ENCODE measurements at places on chromosomes 5 and 9.

- no peak for DNase-seq
Observed at GRCh38 chr5:171168171-171168570, 140.9 kb upstream of the TLX3 start.

DNA sequence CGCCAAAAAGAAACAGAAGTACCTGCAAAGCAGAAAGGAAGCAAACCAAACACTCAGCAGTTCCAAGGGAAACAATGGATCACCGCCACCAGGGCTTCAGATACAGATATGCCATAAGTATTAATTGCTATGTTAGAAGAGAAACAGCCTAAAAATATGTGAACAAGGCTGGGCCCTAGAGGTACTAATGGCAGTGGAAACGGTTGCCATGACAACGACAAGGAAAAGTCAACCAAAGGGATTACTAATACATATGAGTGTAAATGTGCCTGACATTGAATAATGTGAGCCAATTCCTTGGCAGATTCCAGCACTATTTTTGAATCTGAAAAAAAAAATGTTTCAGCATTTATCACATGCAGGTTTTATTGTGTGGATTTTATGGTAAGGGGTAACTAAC lies 75.0 kb downstream of the CAVIN4 start:
- DNase-seq: no peak

DNA sequence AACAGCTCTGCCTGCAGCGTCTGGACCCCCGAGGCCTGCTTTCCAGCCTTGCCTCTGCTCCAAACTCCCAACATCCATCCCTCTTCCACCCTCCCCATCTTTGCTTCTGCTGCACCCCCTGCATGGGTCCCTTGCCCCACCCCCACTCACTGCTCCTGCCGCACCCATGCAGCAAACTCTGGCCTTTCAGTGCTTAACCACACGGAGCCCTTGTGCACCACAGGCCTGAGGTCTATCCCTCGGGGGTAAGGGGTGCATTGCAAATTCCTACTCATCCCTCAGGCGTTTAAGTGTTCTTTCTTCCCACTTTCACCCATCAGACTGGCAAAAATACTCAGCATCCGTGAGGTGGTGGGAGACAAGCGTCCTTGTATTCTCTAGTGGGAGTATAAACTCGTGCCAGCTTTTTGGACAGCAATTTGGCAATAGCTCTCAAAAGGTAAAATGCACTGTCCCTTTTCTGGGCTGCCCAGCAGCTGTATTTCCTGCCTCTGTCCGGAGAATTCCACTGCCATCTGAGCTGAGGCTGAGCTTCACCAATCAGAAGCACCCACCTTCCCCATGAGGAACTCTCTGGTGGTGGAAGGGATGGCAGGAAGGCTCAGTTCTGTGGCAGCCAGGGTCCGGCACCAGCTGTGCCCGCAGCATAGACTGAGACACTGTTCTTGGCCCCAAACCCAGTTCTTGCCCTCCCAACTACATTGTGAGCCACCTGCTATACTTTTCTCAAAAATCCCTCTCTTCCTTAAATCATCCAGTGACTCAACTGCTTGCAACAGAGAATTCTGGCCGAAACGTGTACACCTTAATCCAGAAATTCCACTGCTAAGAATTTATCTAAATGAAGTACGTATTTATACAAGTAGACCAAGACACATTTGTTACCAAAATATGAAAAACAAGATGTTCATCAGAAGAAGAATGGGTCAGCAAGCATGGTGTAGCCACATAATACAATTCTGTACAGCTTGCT lies 15.0 kb downstream of the PSMB7 start:
- DNase-seq: no peak

DNA sequence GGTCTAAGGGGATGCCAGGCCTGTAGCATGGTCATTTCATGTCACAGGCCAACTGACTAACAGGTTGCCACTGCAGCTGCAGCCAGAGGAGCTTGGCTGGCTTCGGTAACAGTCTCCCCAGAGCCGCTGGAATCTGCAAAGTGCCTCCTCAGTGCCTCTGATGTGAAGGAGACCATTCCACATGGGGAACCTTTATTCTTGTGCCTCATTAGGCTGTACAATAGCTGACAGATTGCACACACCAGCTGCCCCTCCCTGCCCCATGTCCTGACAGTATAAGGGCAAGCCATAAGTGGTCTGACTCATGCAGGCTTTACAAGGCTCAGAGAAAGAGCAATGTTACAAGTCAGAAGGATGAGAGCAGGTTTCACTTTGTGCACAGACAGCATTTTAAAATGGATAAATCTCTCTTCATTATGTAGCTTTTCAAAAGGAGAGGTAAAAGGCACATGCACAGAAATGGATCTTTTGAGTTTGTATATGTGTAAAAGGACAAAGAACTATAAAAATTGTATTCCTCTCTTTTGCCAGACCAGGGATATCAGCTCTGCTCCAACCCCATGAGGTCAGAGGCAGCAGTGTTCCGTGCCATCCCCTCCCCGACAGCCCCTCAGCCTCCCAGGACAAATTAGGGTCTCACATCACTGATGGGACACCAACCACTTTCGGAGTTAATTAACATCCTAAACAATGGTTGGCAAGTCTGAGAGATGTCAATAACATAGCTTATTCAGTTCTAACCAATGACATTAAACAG lies 467.8 kb downstream of the TMEM232 start:
- peak; percentile 26 for DNase-seq

GRCh38 chr9:36941441-36941840 lies 92.6 kb downstream of the PAX5 start:
- DNase-seq: no peak

GRCh38 chr5:95445995-95446394 lies 54.8 kb downstream of the FAM81B start:
- DNase-seq: peak; percentile 56

DNA sequence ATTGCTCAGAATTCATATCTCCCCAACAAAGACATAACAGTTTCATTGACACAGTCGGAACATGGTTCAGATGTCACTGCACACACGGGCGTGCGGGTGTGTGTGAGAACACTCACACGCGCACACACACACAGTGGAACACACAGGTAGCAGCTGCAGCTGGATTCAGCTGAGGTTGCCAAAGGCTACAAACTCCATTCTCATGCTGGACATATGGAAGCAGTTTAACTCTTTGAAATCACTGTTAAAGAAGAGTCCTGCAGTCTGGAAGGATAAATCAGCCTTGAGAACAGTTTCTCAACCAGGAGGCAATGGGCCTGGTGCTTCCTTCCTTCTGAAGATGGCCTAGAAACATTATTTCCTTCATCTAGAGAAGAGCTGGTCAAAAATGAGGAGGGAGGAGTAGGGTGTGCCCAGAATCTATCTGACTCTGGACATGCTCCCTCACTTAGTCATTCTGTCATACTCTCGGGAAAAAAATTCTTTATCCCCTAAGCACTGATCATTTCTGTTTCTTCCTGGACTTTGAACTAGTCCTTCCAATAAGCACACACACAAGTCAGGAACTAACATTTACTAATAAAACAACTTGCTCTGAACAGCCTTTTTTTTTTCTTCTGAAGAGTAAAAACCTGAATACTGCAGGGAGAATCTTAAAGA lies 160.6 kb downstream of the ZDHHC21 start:
- DNase-seq: no peak

GRCh38 chr5:73205305-73205704 lies 32.3 kb downstream of the TMEM174 start:
- no peak for DNase-seq

DNA sequence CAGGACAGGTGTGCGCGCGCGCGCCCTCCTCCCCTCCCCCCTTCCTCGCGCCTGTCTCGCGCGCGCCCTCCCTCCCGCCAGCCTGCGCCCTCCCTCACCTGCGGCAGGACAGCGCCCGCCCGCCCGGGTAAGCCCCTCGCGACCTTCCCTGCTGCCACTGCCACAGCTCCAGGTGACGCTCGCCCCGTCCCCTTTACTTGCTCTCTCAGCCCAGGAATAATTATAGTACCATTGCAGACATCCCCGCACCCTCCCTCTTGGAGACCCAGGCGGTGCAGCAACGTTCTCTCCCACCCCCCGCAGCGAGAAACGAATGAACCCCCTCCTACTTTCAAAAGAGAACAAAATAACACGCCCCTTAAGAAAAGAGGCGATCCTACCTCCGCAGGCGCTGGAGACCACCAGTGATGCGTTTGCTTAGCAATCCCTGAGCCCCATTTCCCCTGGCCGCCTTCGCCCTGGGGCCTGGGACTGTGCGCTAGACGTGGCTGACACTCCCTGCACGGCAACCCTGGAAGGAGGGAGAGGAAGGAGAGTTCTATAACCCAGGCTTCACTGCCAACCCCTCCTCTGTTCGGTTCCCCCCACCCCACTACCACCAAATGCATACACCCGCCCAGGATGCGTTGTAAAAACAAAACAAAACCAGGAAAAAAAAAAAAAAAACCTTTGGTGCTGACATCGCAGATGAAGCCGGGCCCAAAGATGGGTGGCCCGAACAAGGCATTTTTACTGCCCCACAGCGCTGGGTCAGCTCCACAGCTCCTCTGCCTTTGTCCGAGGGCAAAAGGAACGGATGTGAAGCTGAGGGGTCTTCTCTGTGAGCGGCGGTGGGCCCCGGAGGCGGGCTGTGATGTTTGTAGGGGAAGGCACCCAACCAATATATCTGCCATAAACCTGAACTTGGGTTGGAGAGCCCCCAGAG lies 5.6 kb upstream of the PURA start:
- DNase-seq: no peak

DNA sequence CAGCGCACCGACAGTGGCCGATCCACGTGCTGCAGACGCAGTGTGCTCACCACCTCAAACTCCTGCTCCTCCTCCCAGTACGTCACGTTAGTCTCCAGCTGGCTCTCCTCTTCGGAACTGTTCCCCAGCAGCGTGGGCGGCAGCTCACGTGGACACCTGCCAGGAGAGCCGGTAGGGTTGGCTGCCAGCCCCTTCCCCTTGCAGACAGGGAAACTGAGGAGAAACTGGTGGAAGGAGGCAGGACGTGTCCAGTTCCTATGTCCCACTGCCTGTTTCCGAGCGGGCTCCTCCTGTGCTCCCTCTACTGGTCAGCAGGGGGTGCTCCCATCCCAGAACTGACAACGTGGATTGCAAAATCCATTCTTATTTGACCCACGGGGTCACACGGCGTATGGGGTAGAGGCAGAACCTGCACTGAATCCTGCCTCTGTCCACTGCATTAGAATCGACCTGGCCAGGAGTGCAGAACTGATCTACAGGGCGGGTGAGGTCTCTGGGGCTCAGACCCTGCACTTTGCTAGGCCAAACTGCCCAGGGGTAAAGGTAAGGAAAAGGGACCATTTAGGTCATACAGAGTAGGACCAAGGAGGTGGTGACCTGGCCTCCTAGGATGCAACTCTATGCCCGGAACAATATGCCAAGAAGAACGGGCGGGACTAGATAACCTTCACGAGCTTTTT lies 25.7 kb downstream of the PDGFRB start:
- DNase-seq: no peak

DNA sequence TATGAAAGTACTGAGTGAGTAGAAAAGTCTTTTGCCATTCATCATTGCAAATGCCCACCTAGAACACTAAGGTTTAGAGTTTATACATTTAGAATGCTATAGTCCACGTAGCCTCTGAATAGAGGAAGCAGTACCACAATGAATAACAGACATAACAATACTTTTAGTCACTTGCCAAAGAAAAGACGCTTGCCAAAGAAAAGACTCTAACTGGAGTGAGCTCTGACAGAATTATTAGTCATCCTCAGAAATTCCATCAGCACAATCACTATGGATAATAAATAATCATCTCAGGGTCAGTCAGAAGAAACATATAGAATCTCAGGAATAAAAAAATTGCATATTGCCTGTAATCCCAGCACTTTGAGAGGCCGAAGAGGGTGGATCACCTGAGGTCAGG lies 168.5 kb upstream of the TARS1 start:
- peak; percentile 78 for DNase-seq

GRCh38 chr9:127557998-127558546 lies 54.0 kb upstream of the STXBP1 start:
- no peak for DNase-seq

DNA sequence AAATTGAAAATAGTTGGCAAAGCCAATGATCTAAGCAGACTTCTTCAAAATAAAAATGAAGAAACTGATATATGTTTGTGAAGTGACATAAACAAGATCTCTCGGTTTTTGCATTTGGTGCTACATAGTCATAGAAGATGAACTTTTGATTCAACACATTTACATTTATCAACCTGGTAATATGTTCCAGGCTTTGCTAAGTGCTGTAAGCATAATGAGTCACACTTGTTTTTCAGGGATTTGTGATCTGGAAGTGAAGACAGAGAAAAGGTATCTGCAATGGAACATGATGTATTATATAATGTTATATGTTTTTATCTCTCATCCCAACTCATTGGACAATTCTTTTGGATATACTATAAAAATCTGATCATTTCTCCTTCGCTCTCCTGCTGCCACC lies 801.4 kb downstream of the BRINP1 start:
- DNase-seq: no peak

DNA sequence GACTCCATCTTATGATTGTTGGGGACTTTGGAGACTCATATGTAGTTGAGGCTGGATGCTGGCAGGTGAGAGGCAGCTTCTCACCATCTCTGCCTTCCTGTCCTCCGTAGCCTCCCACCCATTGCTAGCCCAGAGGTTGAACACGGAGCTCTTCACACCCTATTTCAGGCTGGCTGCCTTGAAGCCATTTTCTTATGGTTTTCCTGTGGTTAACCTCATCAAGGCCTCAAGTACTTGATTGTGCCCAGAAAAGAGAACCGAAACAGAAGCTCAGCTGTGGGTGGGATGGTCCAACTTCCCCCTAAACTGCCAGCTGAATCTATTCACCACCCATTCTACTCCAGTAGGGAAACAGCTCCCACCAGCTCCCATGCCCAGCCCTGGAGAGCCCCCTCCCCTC lies 102.9 kb downstream of the LIFR start:
- DNase-seq: no peak

- no peak for DNase-seq
Observed at GRCh38 chr5:91787718-91788117, 404.6 kb upstream of the ARRDC3 start.

- no peak for DNase-seq
Observed at GRCh38 chr9:134296301-134297082, 29.8 kb upstream of the RXRA start.

DNA sequence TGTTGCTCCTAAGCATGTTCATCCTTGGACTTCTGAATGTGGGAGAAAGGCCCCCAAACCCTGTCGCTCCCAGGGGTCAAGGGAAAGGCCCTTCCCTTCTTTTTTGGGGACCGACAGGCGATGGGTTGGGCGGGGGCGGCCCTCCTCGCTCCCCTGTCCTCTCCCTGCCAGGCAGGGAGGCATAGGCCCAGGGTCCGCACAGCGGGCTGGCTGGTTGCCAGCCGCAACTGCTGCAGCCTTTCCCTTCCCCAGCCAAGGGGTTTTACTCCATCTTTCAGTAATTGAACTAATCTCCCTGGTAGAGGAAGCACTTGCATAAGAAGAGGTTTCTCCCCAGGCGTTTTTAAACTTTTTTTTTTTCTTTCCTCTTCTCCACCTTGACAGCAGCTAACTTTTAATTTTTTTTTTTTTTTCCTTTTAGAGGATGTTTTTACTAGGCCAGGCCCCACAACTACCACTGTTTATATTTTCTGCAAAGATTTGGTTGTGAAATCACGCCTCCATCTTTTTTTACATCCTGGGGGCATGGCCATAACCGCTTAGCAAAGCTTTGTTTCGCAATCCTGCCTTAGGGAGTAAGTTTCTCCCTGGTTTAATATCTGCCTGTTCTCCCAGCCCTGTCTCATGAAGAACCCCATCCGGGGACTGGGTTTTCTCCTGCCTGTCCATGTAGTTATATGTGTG lies 216.9 kb upstream of the ZNF608 start:
- DNase-seq: peak; percentile 26

Measured in amniotic stem cell (primary cell).